A549 (cell line): ENCODE measurements at places on chromosomes 2 and 18. TPM values are rescaled to one million over a fixed set of nuclear protein-coding genes. Genes with fewer than 3 reads are reported as not detected.

DNA sequence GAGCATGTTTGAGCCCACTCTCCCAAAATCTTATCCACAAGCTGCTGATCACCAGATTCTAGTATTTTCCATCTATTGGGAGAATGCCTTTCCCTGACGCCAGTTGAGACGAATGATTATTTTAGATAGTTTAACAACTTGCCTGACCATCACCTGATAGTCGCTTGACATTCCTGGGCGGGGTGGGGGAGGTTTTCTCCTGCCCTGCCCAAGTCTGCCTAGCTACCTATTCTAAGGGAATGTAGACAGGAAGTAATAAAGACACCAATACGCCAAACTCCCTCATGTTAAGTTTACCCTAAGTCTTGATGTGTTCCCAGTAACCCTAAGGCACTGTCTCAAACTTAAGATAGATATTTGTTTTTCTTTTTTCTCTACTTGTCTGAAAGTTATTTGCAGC, 4.6 kb upstream of the ACAA2 start:
- DNase-seq, result no peak

GRCh38 chr18:36602620-36603019, 226.2 kb downstream of the TPGS2 start:
- no peak for DNase-seq

Gene IL36A
- polyA plus RNA-seq, result not detected in 3 replicates

Gene G6PC2
- not detected in 3 replicates for polyA plus RNA-seq

Gene ANAPC1
- polyA plus RNA-seq, result 42.4 to 46.9 TPM (median 45.3 TPM) in 3 replicates

GRCh38 chr2:70956141-70956540, 20.4 kb downstream of the ATP6V1B1 start:
- DNase-seq, result no peak

Gene SCN3A
- polyA plus RNA-seq, result 0.01 to 0.05 TPM (median 0.03 TPM) in 3 replicates

DNA sequence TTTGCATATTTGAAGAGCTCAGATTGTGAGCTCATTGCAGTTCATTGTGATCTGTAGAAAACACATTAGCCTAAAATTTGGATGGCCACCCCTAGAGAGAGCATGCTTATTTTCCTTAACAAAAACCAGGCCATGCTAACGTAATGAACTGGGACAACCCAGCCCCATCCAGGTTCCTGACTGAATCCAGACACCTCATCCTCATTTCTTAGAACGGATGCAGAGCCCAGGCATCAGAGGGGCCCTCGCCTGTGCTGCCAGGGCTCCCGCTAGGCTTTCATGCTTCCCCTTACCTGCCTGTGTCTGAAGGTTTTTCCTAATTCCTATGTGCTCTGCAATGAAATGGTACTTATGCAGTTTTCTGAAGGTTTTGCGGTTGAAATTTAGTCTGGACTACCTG, 171.1 kb downstream of the CCDC102B start:
- DNase-seq, result no peak

Gene ABCG5
- polyA plus RNA-seq, result not detected in 3 replicates

DNA sequence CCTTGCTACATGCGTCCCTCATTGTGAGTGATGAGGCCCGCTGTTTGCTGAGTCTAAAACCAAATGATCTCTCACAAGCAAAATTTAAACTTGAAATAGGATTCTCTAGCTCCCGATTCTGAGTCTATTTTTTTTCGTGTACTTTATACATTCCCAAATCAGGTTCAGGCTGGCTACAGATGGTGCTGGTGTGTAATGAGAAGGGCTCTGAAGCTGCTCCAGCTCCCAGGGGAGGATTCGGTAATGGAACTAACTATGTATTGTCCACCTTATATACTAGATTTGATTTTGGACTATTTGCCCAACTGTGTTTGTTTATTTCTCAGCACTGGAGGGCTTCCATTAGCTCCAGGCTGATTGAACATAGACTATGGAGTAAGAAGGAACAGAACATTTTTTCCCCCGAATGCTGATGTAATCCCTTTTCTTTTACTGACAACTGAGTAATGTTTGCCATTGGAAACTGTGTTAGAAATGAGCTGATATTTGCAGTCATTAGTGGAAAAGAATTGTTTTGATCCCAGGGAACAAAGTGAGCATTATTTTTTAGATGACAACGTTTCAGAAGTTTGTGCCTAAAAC, 274.0 kb upstream of the FIGN start:
- no peak for DNase-seq

Gene MARCHF4
- polyA plus RNA-seq, result 6.3 to 10.1 TPM (median 9.1 TPM) in 3 replicates

- no peak for DNase-seq
Measured at GRCh38 chr18:54215069-54215468, 9.4 kb downstream of the MBD2 start.

DNA sequence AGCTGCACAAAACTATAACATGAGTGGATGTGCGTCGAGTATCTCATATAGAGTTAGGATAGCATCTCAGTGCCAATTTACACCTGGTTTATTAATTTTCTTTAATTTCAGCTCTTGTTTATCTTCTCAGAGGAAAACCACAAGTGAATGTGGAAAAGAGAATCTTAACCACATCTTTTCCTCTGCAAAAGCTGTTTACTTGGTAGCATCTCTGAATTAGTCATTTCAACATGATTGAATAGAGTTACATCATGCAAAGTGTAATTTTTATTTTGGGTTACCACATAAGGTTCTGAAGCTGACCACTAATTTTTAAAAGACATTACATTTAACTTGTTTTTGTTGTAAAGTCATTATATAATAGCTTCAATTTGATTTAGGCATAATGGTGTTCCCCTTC, 83.8 kb upstream of the FAM237A start:
- no peak for DNase-seq

Gene DDX18
- 66.6 to 82.6 TPM (median 67.5 TPM) in 3 replicates for polyA plus RNA-seq

Gene IL36RN
- not detected in 3 replicates for polyA plus RNA-seq

DNA sequence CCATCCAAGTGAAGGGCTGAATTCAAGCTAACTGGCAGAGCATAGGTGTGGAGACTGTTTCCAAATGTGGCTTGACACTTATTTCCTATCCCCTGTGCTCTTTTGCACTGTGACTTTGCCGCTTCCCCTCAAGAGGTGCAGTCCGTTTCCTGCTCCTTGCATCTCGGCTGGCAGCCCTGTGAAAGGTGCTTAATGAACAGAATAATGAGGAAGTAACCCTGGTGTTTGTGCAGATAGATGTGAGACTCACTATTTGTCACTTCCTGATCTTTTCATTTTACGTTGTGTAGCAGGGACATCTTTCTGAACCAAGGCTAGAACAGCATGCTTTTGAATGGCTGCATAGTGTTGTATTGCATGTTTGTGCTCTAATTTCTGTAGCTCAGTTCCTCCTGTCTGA, 60.8 kb downstream of the CEP192 start:
- no peak for DNase-seq

DNA sequence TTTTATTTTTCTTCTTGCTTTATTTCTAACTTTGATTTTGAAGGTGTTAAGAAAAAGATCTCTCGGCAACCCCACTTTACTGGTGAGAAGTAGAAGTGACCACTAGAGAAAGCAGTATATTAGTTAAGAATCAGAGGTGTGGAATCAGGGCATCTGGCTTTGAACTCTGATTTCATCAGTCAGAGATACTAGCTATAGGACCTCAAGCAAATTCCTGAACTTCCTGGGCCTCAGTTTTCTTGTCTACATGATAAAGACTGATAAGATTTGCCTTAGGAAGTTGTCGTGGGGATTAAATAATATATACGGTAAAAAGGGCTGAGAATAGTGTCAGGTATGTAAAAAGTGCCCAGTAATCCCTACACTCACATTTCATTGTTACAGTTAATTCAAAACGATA, 440.3 kb upstream of the CRIM1 start:
- no peak for DNase-seq

GRCh38 chr2:165876712-165877111, 76.9 kb downstream of the TTC21B start:
- no peak for DNase-seq

- peak; percentile 66 for DNase-seq
Measured at GRCh38 chr2:44342854-44343253, 18.4 kb downstream of the PREPL start.

DNA sequence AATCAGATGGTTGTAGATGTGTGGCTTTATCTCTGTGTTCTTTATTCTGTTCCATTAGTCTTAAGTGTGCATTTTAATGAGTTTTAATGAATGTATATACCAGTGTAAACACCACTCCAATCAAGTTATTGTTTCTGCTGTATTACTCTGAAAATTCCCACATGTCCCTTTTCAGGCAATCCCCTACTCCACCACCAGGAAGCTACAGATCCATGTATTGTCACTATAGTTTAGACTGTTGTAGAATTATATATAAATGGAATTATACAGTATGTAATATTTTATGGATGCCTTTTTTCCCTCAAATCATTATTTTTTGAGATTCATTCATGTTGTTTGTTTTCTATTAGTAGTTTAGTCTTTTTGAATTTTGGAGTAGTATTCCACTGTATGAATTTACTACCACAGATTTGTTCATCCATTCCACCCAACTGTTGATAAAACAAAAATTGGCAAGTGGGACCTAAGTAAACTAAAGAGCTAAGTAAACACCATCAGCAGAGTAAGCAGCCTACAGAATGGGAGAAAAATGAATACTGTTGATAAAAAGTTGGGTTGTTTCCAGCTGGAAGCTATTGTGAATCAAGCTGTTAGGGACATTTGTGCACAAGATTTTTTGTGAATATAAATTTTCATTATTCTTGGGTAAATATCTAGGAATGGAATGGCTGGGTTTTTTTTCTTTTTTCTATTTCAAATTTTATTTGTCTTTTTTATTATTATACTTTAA, 262.0 kb downstream of the CAMKMT start:
- peak; percentile 6 for DNase-seq

Gene METTL8
- polyA plus RNA-seq, result 21.1 to 24.0 TPM (median 21.8 TPM) in 3 replicates

DNA sequence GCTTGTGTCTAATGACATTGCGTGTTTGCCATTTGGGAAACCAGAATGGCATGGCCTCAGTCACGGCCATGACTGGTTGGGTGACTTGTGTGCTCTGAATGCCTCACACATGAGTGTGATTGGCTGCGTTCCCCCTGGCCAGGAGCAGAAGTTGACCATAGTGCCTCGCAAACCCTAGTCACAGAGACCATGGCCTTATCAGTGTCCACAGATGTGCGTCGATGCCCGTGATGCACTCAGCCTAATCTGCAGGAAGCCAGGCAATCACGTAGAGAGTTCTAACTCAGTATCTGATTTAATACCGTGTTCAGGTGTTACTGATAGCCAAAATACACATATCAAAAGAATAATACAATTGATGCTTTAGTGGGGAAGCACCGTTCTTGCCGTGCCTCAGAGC, 64.0 kb downstream of the BOLA3 start:
- no peak for DNase-seq

GRCh38 chr2:235494716-235495372, 1.0 kb downstream of the AGAP1 start:
- DNase-seq, result no peak

- DNase-seq, result no peak
Measured at GRCh38 chr2:74819702-74820101, 14.2 kb upstream of the HK2 start.
